Omental fat pad (tissue), 4 donors: ENCODE measurements at places on chromosomes 16 and 17. TPM values are rescaled to one million over a fixed set of nuclear protein-coding genes. Genes with fewer than 3 reads are reported as not detected.

Gene DRC7
- total RNA-seq: not detected

Gene OTOP3
- not detected for total RNA-seq

Gene KLHDC4
- 53.8 TPM for total RNA-seq

Gene MT1A
- total RNA-seq: 477 TPM

Gene CDK5R1
- total RNA-seq: 2.6 TPM

Gene CASKIN2
- total RNA-seq: 61.5 TPM

Gene ENKD1
- 17.8 TPM for total RNA-seq

Gene PLCG2
- 14.9 TPM for total RNA-seq

Gene ABCA9
- 116 TPM for total RNA-seq

Gene JMJD6
- 22.8 TPM for total RNA-seq

Gene MYH11
- 22.4 TPM for total RNA-seq

Gene SSTR5
- not detected for total RNA-seq

Gene HBA1
- total RNA-seq: 84.4 TPM

Gene LGALS9B
- total RNA-seq: not detected

Gene ICAM2
- 141 TPM for total RNA-seq

Gene PIK3R6
- total RNA-seq: 0.56 TPM

Gene CCL8
- total RNA-seq: 3.2 TPM

Gene ACSM2A
- total RNA-seq: 0.63 TPM

Gene HAS3
- total RNA-seq: 1.8 TPM

Gene SLC13A2
- not detected for total RNA-seq

Gene ZNF469
- 0.79 TPM for total RNA-seq

Gene HSF4
- total RNA-seq: 21.2 TPM

Gene RHBDL1
- 0.96 TPM for total RNA-seq

Gene KRTAP17-1
- total RNA-seq: not detected
